8988T (cell line): ENCODE measurements at places on chromosomes 16 and 17.

DNA sequence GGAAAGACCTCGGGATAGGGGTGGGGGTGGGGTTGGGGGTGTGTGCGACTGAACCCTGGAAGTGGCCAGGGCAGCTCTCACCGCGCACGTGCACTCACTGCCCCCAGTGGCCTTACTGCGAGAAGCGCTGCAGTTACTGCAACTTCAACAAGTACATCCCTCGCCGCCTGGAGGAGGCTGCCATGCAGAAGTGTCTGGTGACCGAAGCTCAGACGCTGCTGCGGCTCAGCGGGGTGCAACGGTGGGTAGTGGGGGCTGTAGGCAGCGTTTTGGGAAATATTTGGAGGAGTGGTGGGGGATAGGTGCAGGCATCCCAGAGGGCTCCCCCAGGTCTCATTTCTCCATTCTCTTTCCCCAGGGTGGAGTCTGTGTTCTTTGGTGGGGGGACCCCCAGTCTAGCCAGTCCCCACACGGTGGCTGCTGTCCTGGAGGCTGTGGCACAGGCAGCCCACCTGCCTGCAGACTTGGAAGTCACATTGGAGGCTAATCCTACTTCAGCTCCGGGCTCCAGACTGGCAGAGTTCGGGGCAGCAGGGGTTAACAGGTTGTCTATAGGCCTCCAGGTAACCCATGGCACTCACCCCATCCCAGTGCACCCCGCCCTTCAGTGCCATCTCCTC lies 972 bp downstream of the RSAD1 start:
- DNase-seq = peak; percentile 90

- DNase-seq = no peak
These were observed 10.7 kb downstream of the UTP4 start for GRCh38 chr16:69143116-69143515.

GRCh38 chr17:67689534-67690177 lies 28.1 kb upstream of the NOL11 start:
- no peak for DNase-seq

GRCh38 chr16:68696514-68696913 lies 40.6 kb upstream of the CDH1 start:
- peak; percentile 12 for DNase-seq

DNA sequence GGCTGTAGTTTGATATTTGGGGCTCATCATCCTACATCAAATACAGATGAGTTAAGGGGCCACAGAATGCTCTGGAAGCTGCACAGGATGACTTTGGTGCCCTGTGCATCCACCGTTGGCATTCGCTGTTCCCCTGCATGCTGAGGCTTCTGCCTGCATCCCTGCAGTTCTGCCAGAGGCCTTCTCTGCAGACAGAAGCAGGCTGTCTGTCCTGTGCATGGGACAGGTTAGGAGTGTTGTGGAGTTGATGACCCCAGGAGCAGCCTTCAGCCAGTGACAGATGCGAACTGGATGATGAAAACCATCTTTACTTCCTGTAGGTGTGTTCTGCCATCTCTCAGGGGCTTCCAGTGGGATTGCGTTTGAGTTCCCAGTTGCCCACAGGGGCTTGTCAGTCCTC lies 13.6 kb upstream of the TNS4 start:
- no peak for DNase-seq

DNA sequence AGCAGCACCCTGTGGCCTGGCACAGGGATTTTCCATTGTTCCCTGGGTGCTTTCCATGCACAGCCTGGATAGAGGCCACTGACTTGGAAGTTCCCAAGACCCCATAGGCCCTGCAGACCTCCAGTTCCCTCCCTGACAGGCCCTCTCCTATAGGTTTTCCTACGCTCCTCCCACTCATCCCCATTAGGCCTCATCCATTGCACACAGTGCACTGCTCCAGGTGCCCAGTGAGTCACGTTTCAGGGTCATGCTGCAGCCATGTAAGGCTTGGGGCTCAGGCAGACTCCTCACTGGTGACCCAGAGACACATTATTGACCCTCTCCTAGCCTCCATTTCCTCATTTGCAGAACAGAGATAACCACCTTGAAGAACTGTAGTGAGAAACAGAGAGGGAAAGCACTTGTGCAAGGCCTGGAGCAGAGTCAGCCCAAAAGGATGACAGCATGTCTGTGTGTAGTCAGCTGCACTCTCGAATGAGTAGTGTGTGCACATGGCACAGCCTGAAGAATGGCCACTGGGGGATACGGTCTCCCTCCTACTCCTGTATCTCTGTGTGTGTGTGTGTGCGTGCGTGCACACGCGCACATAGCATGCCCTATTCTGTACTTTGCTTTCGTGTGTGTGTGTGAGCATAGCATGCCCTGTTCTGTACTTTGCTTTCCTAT lies 26.8 kb downstream of the DRC3 start:
- DNase-seq = no peak

- DNase-seq = no peak
These were observed 16.2 kb upstream of the ALOX15 start for GRCh38 chr17:4657678-4658077.

DNA sequence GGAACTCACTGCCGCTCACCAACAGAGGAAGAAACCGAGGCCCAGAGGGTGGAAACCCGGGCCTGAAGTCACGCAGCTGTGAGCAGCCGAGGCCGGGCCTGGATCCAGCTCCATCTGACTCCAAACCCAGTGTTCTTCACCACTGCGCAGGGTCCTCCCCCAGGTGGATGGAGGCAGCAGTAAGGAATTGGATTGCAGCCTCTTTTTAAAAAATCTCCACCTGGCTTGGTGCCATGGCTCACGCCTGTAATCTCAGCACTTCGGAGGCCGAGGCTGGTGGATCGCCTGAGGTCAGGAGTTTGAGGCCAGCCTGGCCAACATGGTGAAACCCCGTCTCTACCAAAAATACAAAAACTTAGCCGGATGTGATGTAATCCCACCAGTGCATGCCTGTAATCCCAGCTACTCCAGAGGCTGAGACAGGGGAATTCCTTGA lies 177.2 kb downstream of the FOXL1 start:
- DNase-seq = no peak

DNA sequence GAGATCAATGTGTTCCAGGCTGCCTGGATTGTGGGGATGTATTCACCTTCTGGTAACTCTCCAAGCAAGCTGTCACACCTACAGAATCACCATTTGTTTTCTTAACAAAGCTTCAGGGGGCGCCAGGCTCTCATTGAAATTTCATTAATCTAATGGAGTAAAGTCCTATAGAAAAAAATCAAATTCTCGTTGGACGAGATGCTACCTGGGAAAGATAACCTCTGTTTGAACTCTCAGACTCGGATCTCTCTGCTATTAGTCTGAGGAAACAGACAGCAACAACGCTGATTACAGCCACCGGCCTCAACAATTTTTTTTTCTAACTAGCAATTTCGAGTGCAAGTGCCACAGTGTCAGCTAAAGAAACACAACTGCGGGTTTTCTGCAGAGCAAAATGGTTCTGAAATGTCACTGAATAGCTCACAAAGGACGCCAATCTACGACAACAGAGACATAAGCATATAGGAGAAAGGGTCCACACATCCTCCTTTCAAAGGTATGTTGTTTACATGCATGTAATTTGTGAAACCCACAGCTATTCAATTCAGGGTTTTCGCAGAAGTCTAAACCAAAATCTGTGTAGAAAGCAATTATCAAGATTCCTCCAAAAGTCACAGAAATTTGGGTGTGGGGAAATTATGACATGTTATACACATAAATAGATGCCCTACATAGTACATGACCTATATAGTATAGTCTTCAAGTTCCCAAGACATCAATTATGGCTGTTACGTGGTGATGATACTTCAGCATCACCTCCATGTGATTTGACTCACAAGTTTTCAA lies 135.8 kb downstream of the SKAP1 start:
- DNase-seq = no peak

DNA sequence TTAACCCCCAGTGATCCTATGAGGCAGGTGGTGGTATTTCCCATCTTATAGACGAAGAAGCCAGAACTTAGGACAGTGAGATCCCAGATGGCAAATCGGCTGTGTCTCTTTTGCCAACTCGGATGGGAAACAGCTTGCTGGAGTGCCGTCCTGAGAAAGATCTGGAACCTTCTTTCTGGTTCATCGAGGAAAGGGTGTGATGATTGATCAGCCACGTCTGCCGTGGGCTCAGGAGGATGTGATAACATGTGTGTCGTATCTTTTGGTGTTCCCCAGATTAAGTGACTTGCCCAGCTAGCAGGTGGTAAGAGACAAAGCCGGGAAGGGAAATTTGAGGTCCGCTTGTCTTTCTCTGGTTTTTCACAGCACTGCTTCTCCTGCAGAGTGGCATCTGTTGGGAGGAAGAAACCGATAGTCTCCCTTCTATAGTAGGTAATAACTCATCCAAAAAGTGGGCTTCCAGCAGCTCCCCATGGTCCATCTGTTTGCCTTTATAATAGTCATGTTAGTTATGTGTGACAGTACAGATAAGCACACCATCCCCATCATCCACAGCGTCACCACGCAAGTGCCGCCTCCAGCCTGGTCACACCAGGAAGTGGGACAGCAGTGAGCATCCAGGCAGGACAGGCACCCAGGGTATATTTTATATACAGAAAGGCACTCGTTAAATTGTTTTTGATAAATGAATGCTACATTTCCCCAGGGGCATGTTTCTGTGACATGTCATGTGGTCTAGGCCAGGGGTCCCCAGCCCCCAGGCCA lies 175.5 kb downstream of the KATNIP start:
- no peak for DNase-seq

DNA sequence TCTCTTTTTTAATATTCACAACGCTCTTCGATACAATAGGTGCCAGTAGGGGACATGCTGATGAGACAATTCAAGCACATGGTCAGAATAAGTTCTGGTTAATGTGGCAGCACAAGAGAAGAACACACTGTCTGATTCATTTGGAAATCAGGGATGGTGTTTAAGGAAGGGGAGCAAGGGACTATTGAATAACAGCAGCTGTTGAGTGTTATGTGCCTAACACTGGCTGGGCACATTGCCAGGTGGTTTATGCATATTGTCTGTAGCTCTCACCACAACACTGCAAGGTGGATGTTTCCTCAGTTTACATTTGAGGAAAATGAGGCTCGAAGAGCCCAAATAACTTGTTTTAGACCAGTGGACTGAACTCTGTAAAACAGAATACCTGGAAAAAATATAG lies 44.2 kb downstream of the LYRM9 start:
- DNase-seq = no peak

DNA sequence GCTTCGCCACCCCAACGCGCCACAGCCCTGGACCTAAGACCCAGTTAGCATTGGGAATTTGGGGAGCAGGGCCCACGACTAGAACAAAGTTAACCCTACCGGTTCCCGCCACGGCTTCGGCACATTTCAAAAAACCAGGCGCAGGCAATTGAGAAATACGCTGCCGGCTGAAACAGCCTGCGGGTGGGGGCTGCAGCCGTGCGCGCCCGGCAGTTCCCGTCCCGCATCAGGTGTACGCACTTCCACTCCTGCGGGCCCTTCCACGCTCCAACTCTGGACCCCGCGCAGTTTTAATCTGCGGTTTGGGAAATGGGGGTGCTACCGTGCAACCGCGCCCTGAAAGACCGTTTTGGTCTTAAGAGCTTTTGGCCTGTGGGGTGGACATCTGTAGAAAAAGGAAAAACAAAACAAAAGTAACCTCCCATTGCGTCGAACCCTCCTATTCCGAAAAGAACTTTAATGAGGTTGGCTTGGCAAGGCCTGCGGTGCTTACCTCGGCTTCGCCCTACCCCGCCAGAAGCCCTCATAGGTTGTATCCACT lies 7.1 kb downstream of the IRX5 start:
- DNase-seq = no peak

GRCh38 chr17:80738020-80738808 lies 193.6 kb downstream of the RPTOR start:
- DNase-seq = no peak
